ENCODE measurements at places on chromosomes 11 and 22. TPM values are rescaled to one million over a fixed set of nuclear protein-coding genes. Genes with fewer than 3 reads are reported as not detected.

The C11orf21 gene
- not detected for total RNA-seq

The GLB1L2 gene
- total RNA-seq = 0.37 TPM

The TSGA10IP gene
- 0.11 TPM for total RNA-seq

The TMPRSS5 gene
- total RNA-seq = under 0.01 TPM

The DCDC1 gene
- total RNA-seq = 0.22 TPM

The USH1C gene
- total RNA-seq = not detected

The SAA4 gene
- total RNA-seq = not detected

The MRPL40 gene
- total RNA-seq = 41.3 TPM

The CARS1 gene
- 116 TPM for total RNA-seq

The HORMAD2 gene
- not detected for total RNA-seq

The CARD18 gene
- total RNA-seq = not detected

The UBQLN3 gene
- not detected for total RNA-seq

The TMEM45B gene
- not detected for total RNA-seq

The OR8D1 gene
- under 0.01 TPM for total RNA-seq

The CLCF1 gene
- total RNA-seq = 3.9 TPM

The ACTN3 gene
- under 0.01 TPM for total RNA-seq

The SLC25A18 gene
- under 0.01 TPM for total RNA-seq

The IL10RA gene
- total RNA-seq = 0.50 TPM

The CD6 gene
- not detected for total RNA-seq

The MYEOV gene
- total RNA-seq = 0.62 TPM

The KRTAP5-7 gene
- total RNA-seq = 0.11 TPM

The DBX1 gene
- not detected for total RNA-seq

The GGTLC2 gene
- not detected for total RNA-seq

The ACER3 gene
- total RNA-seq = 10.1 TPM

The HPX gene
- total RNA-seq = 0.50 TPM

The XKR3 gene
- total RNA-seq = not detected

The KRTAP5-2 gene
- not detected for total RNA-seq

All from uterine smooth muscle cell (primary cell).